ENCODE measurements at places on chromosomes 3 and 15.
A peak's percentile ranks its signal among the peaks of the same experiment; 100 is the strongest.

DNA sequence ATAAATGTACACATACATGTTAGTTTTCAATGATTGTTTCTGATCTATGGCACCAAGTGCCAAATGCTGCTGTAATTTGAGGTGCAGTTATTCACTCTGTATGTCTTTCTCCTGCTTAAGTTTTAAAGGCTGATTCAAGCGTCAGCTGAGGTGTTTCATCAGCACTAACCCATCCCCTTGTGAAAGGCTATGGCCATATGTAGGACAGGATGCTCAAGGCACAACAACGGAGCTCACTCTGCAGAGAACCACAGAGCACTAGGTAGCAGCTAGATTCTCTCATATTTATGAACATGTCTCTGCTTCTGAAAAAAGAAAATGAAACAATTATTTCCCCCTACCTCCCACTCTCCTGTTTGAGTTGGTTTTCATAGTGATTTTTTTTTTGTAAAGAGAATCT, 340.0 kb upstream of the TMCO5A start:
- DNase-seq, result no peak

DNA sequence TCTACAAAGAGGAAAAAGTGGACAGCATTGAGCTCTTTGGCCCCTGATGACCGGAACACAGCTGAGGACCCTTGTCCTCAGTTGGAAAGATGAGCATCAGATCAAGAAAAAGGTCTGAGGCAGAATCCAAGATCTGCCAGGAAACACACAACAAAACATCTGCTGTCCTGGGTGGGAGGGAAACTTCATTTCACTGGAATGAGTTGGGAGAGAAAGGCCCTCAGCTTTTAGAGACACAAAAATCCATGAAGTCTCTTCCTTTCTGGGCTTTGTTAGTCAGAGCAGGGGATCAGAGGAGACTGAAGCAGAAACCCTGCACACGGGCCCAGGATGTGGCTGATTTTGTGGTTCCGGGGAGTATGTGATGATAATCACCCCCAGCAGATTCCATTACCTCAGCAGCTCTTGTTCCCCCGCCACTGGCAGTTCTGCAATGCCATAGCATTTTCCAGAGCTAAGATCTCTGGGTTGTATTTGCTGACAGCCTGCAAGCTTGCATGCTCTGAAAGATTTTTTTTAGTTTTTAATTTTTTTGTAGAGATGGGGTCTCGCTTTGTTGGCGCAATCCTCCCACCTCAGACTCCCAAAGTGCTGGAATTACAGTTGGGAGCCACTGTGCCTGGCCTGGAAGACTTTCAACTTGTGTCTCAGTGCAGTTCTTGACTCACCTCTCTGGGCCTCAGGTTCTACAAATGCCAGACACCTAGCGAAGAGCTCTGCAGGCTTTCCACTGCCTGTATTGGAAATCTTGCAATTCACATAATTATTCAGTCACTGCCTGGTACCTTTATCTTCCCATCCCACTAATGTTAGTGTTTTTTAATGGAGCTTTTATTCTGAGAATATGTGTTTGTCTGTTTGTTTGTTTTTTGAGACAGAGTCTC, 5.8 kb upstream of the TATDN2 start:
- DNase-seq, result no peak

DNA sequence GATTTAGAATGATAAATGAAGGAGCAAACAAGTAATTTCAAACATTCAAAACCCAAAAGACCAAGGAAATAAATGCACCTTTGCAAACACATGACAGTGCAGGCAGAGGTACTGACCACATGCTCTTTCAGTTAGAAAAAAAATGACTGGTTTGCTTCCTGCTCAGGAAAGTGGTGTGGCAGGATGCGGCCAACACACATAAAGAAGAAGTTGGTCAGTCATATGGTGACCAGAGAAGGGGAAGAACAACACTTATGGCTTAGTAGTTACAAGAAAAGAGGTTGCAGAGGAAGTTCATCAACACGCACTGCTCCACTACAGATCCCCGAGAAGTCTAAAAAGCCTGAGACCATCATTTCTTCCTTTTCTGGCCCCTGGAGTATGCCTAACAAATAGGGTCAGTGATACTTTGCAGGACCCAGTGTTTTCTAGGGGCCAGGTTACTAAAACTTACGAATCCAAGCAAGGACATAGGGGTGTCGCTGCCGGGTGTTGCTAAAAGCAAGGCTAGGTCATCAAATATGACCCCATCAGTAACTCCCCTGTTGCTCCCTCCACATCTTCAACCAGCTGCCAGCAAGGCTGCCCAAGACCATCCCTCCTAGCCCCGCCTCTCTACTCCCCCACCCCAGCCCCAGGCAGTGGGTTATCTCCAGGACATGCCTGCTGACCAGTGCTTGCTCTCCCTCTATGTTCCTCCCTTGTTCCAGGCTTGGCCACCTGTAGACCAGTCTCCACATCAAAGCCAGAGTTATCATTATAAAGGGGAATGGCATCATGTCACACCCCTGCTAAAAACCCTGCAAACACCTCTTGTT, 11.2 kb downstream of the ATP8B4 start:
- DNase-seq, result no peak

- DNase-seq, result no peak
These were observed 39.5 kb downstream of the OXSR1 start for GRCh38 chr3:38204599-38205471.

DNA sequence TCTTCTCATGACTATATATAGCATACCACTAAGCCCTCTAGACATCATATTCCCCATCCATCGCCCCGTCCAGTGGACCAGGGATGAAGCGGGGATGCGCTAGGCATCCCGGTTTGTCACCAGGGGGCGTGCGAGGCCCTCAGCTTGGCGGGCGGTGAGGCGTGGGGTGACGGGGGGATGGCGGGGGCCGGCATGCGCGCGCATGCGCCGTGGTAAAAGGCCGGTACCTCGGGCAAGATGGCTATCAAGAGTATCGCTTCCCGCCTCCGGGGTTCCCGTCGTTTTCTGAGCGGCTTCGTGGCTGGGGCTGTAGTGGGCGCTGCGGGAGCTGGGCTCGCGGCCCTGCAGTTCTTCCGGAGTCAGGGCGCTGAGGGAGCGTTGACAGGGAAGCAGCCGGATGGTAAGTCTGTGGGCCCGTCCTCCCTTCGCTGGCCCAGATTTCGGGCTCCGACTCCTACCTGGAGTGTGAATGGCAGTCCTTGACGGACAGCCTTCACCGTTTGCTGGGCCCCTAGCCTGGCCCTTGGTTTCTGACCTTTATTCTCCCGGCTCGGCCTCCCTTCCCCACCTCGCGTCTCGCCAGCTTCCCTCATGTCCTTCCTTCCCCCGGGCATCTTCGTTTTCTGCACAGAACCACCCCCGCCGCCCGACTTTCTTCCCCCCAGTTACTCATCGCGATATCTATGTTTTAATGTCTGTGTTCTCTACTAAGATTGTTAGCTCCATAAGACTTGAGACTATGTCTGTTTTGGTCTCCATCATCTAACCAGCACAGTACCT, at the start of gene EXOG:
TSS of gene EXOG (plus strand) at position 210 of the 780 bp plus-strand sequence. CDS start at position 238, 28 bp downstream.
- DNase-seq, result peak; percentile 94

- no peak for DNase-seq
These were observed 10.1 kb downstream of the ARL14 start for GRCh38 chr3:160686955-160687535.

DNA sequence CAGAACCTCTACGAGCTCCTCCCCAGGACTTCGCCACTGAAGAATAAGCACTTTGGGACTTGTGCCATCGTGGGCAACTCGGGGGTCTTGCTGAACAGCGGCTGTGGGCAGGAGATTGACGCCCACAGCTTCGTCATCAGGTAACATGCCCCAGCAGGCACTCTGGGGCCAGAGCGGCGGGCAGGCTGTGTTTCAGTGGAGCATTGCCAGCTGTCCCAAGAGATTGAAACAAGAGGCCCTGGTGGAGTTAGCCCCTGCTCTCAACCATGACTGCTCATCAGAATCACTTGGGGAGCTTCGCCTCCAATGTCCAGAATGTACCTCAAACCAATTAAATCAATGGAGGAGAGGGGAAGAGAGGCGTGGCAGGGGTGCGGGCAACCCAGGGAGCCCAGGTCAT, 44.8 kb downstream of the ST8SIA2 start:
- no peak for DNase-seq

GRCh38 chr3:171327441-171328174, 132.6 kb downstream of the TNIK start:
- no peak for DNase-seq
